ENCODE measurements at places on chromosomes 7 and 10.

DNA sequence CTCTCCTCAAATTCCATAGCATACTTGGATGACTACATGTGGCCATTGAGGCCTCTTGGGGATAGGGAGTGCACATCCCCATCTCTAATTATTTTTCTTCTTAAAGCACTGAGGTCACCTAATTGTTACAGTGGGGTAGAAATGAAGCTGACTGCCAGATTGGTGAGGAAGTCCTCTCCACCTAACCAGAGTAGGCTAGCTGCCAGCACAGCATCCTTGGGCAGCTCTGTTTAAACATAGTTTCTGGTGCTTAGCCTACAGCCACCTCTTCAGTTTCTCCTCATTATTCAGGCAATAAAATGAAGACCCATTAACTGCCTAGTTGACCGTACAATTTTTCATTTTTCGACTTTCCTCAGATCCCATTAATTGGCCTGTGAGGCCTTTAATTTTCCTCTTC, 104.6 kb downstream of the MLLT10 start:
- peak; percentile 23 for DNase-seq

GRCh38 chr7:21338728-21339164, 89.1 kb upstream of the SP4 start:
- no peak for DNase-seq

DNA sequence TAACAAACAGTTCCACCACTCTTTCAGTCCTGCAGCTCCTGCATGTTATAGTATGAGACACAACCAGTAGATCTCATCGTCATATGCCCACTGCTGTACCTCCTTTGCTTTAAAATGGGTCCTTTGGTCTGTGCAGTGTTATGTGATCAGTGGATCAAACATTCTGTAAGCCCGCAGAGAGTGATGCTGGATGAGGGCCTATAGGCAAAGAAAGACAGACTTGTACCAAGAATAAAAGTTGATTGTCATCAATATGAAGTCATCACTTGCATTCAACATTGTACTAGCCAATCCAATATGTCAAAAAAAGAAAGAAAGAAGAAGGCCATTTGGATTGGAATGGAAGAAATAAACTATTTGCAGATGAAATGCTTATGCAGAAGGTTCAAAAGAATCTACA, 79.8 kb upstream of the PHYHIPL start:
- no peak for DNase-seq

GRCh38 chr7:17178545-17178944, 119.9 kb upstream of the AHR start:
- no peak for DNase-seq

DNA sequence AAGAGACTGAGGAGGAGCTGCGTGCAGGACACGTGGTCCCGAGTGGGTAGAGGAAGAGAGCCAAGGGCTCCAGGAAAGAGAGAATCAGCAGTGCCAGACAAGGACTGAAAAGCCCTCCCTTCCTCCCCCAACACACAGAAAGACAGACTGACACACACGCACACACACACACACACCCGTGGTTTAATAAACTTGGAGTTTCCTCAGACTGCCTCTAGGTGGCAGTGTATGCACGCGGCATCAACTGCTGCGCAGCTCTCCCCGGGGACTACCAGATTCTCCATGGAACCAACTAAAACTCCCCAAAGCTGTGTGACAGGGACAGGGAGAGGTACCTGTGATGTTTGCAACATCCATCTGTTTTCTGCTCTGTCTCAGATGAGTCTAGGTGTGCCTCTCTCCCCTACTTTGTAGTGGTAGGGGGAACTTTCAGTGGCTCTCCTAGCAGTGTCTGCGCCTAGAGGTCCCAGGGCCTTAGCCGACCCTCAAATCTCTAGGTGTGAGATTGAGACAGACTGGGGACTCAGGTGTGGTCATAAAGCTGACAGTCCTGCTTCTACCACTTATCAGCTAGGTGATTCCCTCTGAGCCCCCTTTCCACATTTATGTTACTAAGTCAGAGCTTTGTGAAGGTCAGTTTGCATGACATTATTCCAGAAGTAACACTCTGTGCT, 9.3 kb upstream of the TSPAN14 start:
- no peak for DNase-seq

GRCh38 chr10:33900596-33900995, 566.1 kb upstream of the NRP1 start:
- no peak for DNase-seq

DNA sequence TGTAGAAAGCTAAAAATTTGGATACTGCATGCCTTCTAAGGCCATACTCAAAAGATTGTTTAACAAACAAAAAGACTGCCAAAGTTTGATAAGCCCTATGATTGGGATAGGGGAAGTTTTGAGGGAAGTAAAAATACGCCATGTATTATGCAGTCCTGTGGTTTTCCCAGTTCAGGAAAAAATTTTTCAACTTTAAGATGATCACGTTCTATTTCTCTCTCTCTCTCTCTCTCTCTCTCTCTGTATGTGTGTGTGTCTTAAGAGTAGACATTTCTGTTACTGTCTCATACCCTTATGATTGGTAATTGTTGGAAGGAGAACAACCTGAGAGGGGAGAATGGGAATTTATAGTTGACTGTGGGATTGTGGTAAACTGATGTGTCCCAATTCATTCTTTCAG, 69.1 kb upstream of the CYP26C1 start:
- no peak for DNase-seq

All from NCI-H2029 (cell line).